ENCODE measurements at places on chromosomes 12 and 14.

DNA sequence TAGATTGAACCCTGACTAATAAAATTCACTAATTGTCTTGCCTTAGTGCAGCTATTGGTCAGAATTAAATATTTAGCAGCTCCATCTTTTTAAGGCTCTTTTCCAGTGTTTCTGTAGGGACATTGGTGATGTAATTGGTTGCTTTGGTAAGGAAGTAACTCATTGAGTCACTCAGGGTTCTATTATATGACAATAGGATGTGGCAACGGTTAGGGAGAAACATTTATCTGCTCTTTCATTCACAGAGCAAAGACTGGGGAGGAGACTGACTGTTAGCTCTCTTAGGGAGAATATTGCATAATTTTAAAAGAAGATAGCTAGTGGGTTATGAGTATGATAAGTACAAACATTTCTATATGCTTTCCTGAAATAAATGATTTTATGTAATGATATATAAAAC is 616.5 kb downstream of the TRHDE start:
- H3K4me1 ChIP-seq, result no peaks in the 10 kb centered on the region
- H3K27me3 ChIP-seq, result no peaks in the 10 kb centered on the region
- H3K36me3 ChIP-seq, result no peaks in the 10 kb centered on the region
- H3K27ac ChIP-seq, result no peak overlapping the region
- no peak overlapping the region for H3K4me3 ChIP-seq

DNA sequence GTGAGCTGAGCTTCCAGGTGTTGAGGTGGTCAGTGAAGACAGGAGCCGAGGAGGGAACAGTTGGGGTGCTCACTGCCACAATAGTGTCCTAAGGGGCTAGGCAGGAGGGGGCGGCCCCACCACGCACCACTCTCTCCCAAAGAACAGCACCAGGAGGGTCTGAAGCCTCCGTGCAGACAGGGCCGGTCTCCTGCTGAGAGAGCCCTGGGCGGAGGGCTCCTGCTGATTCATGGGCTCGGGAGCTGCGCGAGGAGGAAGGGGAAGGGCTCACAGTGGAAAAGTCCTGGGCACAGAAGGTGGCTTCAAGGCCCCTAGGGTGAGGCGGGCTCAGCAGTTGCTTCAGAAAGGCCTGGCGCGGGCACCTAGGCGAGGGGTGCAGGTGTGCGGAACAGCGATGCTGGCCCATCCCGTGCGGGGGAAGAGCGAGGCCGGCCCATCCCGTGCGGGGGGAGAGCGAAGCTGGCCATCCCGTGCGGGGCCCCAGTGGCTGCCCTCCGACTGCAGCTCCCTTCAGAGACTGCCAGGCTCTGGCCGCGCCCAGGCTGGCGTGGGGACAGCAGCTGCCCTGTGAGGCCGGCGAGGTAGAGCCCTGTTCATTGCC is 176.7 kb downstream of the ADGRD1 start:
- H3K4me1 ChIP-seq, result no peaks in the 10 kb centered on the region
- no peak overlapping the region for H3K27ac ChIP-seq
- H3K27me3 ChIP-seq, result no peaks in the 10 kb centered on the region
- no peaks in the 10 kb centered on the region for H3K36me3 ChIP-seq

- H3K4me3 ChIP-seq, result peak overlapping the region; percentile 95
- peaks cover 11% of the 10 kb centered on the region for H3K36me3 ChIP-seq
- H3K27ac ChIP-seq, result peak overlapping the region; percentile 67
- no peak for DNase-seq
- peaks cover 42% of the 10 kb centered on the region for H3K4me1 ChIP-seq
Observed at GRCh38 chr14:59483363-59483762, 845 bp downstream of the L3HYPDH start.

DNA sequence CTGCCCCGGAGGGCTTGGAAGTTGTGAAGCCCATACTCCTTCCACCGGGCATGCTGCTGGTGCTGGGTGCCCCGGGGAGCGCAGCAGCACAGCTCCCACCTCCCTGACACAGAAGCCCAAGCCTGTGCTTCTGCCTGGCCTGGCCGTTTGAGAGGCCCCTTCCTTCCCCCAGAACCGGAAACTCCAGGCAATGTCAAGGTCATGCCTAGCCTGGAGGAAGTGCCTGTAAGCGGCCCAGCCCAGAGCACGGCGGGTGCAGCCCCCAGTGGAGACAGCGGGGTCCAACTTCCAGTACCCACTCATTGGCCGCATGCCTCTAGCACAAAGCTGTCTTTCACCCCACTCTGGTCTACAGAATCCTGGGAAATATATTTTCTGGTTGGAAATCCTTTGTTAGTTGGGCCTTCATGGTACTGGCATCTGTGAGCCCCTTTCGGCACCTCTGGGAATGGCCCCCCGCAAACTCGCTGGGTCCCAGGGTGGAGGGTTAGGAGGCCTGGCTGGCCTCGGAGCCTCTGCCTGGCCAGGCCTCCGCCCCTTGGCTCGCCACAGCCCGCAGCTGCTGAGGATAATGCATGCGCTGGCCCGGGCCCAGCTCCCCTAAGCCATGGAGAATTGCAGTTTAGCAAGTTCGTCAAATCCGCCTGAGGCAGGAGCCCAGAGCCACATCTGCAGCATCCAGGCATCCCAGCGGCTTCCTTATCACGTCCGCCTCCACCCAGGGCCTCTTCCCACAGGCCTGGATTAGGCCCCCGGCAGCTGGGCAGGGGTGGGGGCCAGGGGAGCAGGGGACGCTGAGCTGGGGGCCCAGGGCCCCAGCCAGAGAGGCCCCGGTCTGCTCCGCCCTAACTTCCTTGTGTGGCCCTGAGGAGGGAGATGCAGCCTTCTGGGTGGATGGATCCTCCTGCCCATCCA is 48.9 kb upstream of the DLK1 start:
- no peak overlapping the region for H3K27ac ChIP-seq
- no peak overlapping the region for H3K4me3 ChIP-seq
- no peak for DNase-seq
- peaks cover 19% of the 10 kb centered on the region for H3K27me3 ChIP-seq

DNA sequence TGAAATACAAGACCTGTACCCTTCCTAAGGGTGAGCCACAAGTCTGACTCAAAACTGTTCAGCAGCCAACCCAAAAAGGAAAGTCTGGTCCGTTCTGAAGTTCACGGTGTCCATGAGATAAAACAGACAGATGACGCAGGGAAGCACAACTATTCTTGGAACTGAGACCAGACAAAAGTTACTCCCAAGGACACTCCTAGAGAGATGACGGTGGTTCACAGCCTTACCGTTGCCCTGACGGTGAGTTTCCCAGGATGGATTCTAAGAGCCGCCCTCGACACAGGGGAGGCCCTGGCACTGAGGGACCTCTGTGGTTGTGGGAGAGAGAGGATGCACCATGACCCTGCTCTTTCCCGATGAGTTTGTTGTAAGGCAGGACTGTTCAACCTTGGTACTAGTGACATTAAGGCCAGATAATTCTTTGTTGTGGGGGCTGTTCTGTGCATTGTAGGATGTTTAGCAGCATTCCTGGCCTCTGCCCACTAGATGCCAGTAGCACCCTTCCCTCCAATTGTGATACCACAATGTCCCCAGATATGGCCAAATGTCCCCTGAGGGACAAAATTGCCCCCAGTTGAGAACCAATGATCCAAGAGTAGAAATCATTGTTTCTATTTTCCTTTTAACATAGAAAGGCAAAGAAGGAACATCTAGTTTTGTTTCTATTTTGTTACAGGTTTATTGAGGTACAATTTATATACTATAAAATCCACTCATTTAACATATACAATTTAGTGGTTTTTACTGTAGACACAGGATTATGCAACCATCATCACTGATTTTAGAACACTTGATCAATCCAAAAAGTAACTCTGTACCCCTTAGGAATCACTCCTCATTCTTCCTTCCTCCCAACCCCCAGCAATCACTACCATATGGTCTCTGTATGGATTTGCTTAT is 23.0 kb downstream of the OR10P1 start:
- no peak for DNase-seq
- peaks cover 2% of the 10 kb centered on the region for H3K4me1 ChIP-seq
- peaks cover 15% of the 10 kb centered on the region for H3K27me3 ChIP-seq
- H3K36me3 ChIP-seq, result no peaks in the 10 kb centered on the region

DNA sequence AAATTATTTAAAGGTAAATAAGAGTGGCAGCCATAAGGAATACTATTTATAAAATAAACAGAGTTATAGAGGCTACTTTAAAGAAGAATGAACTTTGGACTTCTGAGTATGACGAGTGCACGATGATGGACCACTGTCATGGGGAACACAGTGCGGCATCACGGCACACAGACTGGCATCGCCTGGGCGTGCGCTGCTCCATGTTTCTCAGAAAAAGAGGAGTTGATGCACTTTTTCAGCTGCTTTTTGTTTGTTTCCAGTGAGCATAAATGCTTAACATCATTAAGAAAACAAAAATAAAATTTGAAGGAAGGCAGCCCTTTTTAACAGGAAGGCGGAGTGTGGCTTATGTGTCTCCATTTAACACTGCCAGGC is 23.3 kb upstream of the EAPP start:
- no peaks in the 10 kb centered on the region for H3K4me1 ChIP-seq
- H3K27me3 ChIP-seq, result no peaks in the 10 kb centered on the region
- no peak overlapping the region for H3K27ac ChIP-seq
- H3K36me3 ChIP-seq, result peaks cover 19% of the 10 kb centered on the region

DNA sequence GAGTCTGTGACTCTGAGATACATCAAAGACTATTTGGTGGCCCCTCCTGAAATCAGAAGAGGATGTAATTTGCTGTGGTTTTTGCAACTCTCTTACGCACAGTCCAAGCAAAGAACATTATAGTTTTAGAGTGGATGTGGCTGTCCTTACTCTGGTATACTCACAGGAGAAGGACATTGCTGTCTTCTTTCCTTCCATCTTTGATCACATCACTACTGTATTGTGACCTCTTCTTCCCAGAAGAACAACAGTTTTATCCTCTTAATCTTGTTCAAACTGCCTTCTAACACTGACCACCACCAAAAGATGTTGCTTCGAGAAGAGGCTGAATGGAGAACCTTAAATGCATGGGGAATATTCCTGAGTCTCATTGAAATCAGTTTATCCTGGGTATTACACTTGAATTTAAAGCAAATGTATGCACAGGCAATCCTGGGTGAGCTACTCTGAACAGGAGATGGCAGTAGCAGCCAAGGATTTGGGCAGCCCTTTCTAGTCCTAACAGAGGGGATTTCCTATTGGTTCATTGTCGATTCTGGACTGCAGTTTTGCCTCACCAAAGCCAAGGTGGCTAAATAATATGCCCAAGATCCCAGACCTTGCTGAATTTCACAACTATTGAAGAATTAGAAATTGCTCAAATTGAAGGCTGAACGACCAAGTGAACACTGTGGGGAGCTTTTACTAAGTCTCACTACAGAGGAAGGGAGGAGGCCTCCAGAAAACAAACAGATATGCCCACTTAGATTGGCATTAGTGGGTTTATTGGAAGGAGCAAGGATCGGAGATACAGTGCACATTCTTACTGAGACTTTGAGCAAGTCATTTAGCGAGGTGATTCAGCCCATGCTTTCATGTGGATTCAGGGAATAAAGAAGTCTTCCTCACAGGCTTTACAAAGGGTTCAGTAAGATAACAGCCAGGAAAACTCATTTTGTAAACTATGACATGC is 282.8 kb downstream of the PAWR start:
- no peaks in the 10 kb centered on the region for H3K27me3 ChIP-seq
- H3K36me3 ChIP-seq, result no peaks in the 10 kb centered on the region
- DNase-seq, result no peak
- H3K27ac ChIP-seq, result no peak overlapping the region
- H3K4me1 ChIP-seq, result no peaks in the 10 kb centered on the region

GRCh38 chr12:15011162-15011561 is 38.3 kb downstream of the PDE6H start:
- H3K4me1 ChIP-seq, result no peaks in the 10 kb centered on the region
- no peaks in the 10 kb centered on the region for H3K36me3 ChIP-seq
- H3K27me3 ChIP-seq, result peaks cover 21% of the 10 kb centered on the region
- no peak overlapping the region for H3K27ac ChIP-seq
- DNase-seq, result no peak

GRCh38 chr14:43914041-43914693 is 592.9 kb downstream of the FSCB start:
- H3K27me3 ChIP-seq, result no peaks in the 10 kb centered on the region
- H3K36me3 ChIP-seq, result no peaks in the 10 kb centered on the region

DNA sequence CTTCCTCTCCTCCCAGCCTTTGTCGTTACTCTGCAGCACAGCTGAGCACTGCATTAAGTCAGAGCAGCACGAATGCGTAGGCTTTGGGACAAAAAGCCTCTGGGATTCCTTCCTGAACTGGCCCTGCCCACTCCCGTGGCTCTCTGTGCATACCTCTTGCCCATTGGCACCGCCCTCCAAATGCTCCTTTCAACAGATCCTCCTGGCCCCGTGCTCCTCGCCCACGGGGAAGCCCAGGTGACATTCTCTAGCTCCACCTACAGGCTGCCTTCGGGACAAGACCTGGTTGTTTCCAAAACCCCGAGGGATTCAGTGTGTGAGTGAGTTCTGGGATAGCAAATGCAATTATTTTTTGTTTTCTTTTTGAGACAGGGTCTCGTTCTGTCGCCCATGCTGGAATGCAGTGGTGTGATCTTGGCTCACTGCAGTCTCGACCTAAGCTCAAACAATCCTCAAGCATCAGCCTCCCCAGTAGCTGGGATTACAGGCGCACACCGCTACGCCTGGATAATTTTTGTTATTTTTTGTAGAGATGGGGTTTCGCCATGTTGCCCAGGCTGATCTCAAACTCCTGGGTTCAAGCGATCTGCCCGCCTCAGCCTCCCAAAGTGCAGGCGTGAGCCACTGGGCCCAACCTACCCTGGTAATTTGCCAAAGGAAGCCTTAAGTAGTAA is 17.9 kb upstream of the TDRD9 start:
- peak; percentile 61 for DNase-seq
- peak overlapping the region; percentile 67 for H3K4me3 ChIP-seq
- H3K27ac ChIP-seq, result peak overlapping the region; percentile 53
- H3K27me3 ChIP-seq, result no peaks in the 10 kb centered on the region

GRCh38 chr12:125797421-125798175 is 732.4 kb downstream of the AACS start:
- H3K27me3 ChIP-seq, result no peaks in the 10 kb centered on the region
- no peak for DNase-seq

GRCh38 chr12:46268583-46269428 is at the start of gene SLC38A1:
Gene SLC38A1, minus strand, starts transcription at chr12:46269043. Its CDS starts 29,243 bp downstream, at chr12:46239800.
- peak; percentile 83 for DNase-seq
- peaks cover 18% of the 10 kb centered on the region for H3K4me1 ChIP-seq
- H3K27ac ChIP-seq, result no peak within 1 kb of the TSS
- no peaks in the 10 kb centered on the region for H3K27me3 ChIP-seq
- H3K4me3 ChIP-seq, result no peak within 1 kb of the TSS

DNA sequence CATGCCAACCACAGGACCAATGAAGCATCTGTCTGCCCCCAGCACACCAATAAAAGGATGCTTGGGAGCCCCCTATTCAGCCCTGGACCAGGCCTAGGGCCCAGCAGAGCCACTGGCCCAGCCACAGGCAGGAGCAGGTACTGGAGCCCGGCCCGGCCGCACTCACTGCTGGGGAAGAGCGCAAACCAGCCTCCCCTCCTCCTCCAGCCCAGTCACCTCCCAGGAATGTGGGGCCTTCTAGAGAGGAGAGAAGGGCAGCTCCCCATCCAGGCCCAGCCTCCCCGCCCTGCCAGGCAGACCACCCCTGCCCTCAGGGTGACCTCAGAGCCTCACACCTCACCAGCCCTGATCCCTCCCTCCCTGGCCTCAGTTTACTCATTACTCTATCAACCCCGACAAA is 56.2 kb downstream of the CCNK start:
- H3K4me1 ChIP-seq, result no peaks in the 10 kb centered on the region
- H3K36me3 ChIP-seq, result no peaks in the 10 kb centered on the region
- no peaks in the 10 kb centered on the region for H3K27me3 ChIP-seq
- no peak overlapping the region for H3K4me3 ChIP-seq
- no peak for DNase-seq
- no peak overlapping the region for H3K27ac ChIP-seq
